ENCODE measurements at places on chromosomes 1 and 21. TPM values are rescaled to one million over a fixed set of nuclear protein-coding genes. Genes with fewer than 3 reads are reported as not detected.

The TRNP1 gene
- 92.5 TPM for total RNA-seq

- no peaks in the 10 kb centered on the region for H3K4me1 ChIP-seq
- no peak for DNase-seq
- H3K27ac ChIP-seq, result no peak overlapping the region
- H3K4me3 ChIP-seq, result no peak overlapping the region
- H3K36me3 ChIP-seq, result no peaks in the 10 kb centered on the region
- no peaks in the 10 kb centered on the region for H3K27me3 ChIP-seq
Measured at GRCh38 chr1:154398141-154398540, 7.0 kb upstream of the IL6R start.

GRCh38 chr1:175000697-175001187 is 995 bp downstream of the CACYBP start:
- H3K4me1 ChIP-seq, result peaks cover 22% of the 10 kb centered on the region
- no peaks in the 10 kb centered on the region for H3K36me3 ChIP-seq
- H3K4me3 ChIP-seq, result peak overlapping the region; percentile 80
- DNase-seq, result no peak
- no peaks in the 10 kb centered on the region for H3K27me3 ChIP-seq

- H3K27me3 ChIP-seq, result no peaks in the 10 kb centered on the region
- H3K36me3 ChIP-seq, result peaks cover 6% of the 10 kb centered on the region
- DNase-seq, result no peak
- no peak overlapping the region for H3K27ac ChIP-seq
- no peak overlapping the region for H3K4me3 ChIP-seq
Measured at GRCh38 chr1:228238007-228238406, 30.2 kb downstream of the OBSCN start.

DNA sequence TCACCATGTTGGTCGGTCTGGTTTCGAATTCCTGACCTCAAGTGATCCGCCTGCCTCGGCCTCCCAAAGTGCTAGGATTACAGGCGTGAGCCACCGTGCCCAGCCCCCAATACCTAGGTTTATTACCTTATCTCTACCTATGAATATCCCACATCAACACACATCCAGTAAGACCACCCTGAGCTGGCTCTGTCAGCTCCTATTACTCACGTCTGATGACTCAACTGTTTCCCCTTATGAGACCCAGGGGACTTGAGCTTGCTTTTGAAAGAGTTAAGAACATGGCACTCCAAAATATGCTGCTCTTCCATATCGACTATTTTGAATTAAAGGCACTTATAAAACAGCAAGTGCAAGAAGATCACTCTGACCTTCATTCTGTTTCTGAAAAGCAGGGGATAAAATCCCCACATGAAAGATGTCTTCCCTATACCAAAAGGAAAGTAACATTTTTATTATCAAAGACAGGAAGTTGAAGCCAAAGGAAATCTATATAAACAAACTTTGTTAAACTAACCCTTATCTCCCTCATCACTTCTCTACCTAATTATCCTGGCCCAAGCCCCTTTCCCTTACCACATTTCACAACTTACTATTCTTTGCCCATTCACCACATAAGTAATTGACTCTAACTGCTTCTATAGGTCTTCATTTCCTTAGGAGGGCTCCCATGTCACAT is 41.3 kb upstream of the OSBPL9 start:
- peaks cover 4% of the 10 kb centered on the region for H3K4me1 ChIP-seq
- no peak overlapping the region for H3K4me3 ChIP-seq
- DNase-seq, result no peak
- no peaks in the 10 kb centered on the region for H3K27me3 ChIP-seq
- no peaks in the 10 kb centered on the region for H3K36me3 ChIP-seq

Data from hepatocyte (in vitro differentiated cells).